Fibroblast of skin of left biceps (primary cell): ENCODE measurements at places on chromosomes 4 and X.

GRCh38 chrX:45873781-45874180 lies 671.4 kb downstream of the ZNF674 start:
- no peak for DNase-seq

DNA sequence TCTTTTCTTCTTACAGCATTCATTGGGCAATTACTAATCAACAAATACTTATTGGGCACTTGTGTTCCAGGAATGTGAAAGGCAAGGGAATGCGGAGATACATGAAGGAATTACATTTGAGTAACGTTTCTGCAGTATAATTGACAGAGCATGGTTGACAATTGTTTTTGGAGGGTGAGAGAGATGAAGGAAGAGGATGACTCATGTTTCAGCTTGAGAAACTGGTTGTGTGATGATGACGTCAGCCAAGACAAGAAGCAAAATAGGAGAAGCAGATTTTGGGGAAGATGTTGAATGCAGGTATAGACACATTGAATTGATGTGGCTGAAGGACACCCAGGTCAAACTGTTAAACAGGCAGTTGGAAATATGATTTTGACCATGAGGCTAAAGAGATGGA lies 8.0 kb upstream of the CPEB2 start:
- no peak for DNase-seq

- peak; percentile 54 for DNase-seq
These were observed 119.2 kb downstream of the IRF2 start for GRCh38 chr4:184355111-184355604.

DNA sequence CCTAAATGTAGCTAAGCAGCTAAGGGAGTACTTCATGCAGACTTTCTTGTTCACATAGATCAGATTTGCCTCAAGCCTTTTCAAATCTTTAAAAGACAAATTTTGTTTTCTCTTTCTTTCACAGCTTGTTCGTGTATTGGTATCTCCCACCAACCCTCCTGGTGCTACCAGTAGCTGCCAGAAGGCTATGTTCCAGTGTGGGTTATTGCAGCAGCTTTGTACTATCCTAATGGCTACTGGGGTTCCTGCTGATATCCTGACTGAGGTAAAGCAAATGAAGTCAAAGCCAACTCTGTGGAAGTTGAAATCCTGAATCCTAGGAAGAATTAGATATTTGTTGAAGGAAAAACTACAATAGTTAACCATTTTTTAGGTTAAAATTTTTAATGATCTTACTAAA lies 62.6 kb downstream of the USO1 start:
- DNase-seq, result no peak

- peak; percentile 68 for DNase-seq
These were observed 22.0 kb downstream of the SPARCL1 start for GRCh38 chr4:87506974-87507701.

- DNase-seq, result no peak
These were observed 220.0 kb downstream of the SPCS3 start for GRCh38 chr4:176539785-176540175.

- DNase-seq, result no peak
These were observed 393.8 kb upstream of the CNKSR2 start for GRCh38 chrX:20980426-20980825.

GRCh38 chrX:84760560-84760959 lies 243.1 kb upstream of the APOOL start:
- no peak for DNase-seq

- DNase-seq, result no peak
These were observed 1301.9 kb downstream of the PCDH7 start for GRCh38 chr4:32022071-32022470.

- DNase-seq, result no peak
These were observed 308.9 kb downstream of the ANTXR2 start for GRCh38 chr4:79764120-79764519.

DNA sequence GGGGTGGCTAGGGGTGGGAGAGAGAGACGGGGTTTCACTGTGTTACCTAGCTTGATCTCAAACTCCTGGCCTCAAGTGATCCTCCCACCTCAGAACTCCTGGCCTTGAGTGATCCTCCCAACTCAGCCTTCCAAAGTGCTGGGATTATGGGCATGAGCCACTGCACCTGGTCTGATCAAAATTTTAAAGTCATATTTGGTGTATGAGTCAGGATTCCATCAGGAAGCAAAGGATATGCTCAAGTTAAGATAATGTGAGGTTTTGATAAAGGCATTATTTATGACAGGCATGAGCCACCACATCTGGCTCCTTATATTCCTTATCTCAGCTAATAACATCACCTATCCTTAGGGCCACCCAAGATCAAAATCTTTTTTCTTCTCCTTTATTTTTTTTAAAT lies 182.0 kb downstream of the SLC4A4 start:
- no peak for DNase-seq

GRCh38 chr4:18422685-18423084 lies 401.1 kb upstream of the LCORL start:
- no peak for DNase-seq

GRCh38 chr4:8773124-8773931 lies 98.3 kb downstream of the HMX1 start:
- DNase-seq, result no peak

GRCh38 chr4:73668782-73669201 lies 48.6 kb upstream of the RASSF6 start:
- DNase-seq, result no peak

DNA sequence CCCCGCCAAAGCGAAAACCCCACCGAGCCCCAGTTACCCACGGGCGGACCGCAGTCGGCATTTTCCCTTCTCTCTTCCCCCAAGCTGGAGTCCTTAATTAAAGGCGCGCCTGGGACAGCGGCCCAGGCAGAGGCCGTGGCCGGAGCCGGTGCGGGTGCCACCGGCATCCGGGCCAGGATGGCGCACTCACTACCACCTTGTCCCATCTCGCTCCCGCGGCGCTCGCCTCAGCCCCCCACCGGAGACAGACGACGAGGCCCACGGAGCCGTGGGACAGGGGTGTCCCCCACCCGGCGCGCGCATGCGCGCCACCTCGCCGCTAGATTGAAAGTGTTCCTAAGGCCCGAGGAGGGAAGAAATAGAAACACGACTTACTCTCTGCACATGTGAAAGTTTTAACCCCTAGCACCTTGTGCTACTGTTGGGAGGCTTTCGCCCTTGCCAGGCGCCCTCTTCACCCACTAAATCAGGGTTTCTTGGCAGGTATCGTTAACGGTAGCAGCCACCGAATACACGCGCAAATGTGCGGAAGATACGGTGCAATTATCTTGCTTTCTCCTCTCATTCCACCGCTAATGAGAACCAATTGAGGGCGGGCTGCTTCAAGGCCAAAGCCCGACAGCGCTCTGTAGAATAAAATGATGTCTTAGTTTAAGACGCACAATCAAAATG lies 64.3 kb upstream of the CCDC160 start:
- DNase-seq, result no peak

GRCh38 chrX:45888518-45888917 lies 656.7 kb downstream of the ZNF674 start:
- DNase-seq, result no peak

- peak; percentile 38 for DNase-seq
These were observed 819.6 kb upstream of the EPHA5 start for GRCh38 chr4:66489783-66490452.

- no peak for DNase-seq
These were observed 760 bp downstream of the TMEM165 start for GRCh38 chr4:55396308-55397125.

GRCh38 chr4:176077561-176077960 lies 11.9 kb downstream of the WDR17 start:
- DNase-seq, result no peak

GRCh38 chr4:71188156-71188640 lies 150.6 kb upstream of the SLC4A4 start:
- no peak for DNase-seq

DNA sequence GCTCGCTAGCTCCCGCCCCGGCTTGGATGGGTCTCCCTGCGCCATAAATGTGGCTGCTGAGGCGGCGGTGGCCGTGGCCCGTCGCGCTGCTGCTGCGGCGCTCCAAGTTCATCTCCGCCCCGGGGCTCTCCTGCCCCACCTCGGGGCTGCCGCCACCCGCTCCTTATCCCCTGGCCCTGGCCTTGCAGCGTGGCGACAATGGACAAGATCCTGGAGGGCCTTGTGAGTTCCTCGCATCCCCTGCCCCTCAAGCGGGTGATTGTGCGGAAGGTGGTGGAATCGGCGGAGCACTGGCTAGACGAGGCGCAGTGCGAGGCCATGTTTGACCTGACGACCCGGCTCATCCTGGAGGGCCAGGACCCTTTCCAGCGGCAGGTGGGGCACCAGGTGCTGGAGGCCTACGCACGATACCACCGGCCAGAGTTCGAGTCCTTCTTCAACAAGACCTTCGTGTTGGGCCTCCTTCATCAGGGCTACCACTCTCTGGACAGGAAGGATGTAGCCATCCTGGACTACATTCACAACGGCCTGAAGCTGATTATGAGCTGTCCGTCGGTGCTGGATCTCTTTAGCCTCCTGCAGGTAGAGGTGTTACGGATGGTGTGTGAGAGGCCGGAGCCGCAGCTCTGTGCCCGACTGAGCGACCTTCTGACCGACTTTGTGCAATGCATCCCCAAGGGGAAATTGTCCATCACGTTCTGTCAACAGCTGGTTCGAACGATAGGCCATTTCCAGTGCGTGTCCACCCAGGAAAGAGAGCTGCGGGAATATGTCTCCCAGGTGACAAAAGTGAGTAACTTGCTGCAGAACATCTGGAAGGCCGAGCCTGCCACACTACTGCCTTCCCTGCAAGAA lies 763 bp downstream of the USP38 start:
- DNase-seq, result no peak

- DNase-seq, result no peak
These were observed 65.2 kb downstream of the PRDM5 start for GRCh38 chr4:120857312-120857711.
